OCI-M1 (cell line): ENCODE measurements at places on chromosomes 1 and 21.

GRCh38 chr1:52629667-52630066 is 3.3 kb upstream of the SHISAL2A start:
- DNase-seq: no peak

- DNase-seq: peak; percentile 37
Observed at GRCh38 chr1:12244078-12244477, 14.2 kb downstream of the VPS13D start.

DNA sequence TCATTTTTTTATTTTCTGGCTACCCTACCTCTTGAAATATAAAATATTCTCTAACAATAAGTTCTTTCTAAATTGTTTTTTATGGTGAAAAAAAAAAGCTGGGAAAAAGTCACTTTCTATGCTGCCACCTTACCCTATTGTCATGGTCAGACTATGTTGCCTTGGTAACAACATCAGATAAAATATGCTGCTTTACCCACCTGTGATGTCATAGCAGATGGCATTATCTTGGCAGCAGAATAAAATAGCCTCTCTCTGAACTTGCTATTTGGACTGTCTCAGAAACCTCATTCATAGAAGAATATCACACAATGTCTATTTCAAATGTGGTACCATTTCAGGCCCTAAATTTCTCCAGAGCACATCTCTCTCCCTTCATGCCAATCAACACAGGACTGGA is 69.6 kb upstream of the SGIP1 start:
- no peak for DNase-seq

GRCh38 chr1:163361123-163361934 is 39.6 kb downstream of the NUF2 start:
- DNase-seq: peak; percentile 62

- DNase-seq: peak; percentile 71
Observed at GRCh38 chr21:37866027-37866426, 50.2 kb downstream of the KCNJ6 start.

DNA sequence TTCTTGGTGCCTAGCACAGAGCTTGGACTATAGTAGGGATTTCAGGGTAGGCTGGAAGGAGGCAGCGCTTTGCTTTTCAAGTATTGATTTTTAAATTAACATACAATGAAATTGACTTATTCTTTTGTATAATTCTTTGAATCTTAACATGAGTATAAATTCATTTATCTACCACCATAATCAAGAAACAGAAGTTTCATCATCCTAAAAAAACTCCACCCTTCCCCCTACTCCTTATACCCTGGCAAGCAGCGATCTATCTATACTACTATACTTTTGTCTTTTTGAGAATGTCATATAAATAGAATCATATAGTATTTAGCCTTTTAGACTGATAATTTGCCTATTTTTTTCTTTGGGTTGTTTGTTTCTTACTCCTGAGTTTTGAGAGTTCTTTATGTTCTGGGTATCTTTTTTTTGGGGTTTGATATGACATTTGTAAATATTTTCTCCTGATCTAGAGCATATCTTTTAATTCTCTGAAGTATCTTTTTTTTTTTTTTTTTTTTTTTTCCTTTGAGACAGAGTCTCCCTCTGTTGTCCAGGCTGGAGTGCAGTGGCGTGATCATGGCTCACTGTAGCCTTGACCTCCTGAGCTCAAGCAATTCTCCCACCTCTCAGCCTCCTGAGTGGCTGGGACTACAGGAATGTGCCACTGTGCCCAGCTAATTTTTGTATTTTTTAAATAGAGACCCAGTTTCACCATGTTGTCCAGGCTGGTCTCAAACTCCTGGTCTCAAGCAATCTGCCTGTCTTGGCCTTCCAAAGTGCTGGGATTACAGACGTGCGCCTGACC is 6.4 kb downstream of the RPS6KC1 start:
- peak; percentile 80 for DNase-seq

DNA sequence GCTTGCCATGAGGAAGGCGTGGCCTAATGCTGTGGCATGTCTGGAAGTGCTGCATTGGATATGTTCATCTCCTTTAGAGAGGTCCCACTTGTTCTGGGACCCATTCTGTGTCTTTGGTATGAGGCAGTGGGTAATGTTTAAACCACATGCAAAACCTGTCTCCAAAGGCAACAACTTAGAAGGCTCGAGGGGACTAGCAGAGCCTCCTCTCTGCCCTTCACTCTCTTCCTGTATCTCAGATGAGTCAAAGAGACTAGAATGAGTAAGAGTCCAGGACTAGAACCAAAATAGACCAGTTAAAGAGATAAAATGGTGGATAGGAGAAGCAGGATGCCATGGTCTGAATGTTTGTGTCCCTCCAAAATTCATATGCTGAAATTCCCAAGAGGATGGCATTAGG is 220.8 kb upstream of the KIAA0040 start:
- no peak for DNase-seq

- DNase-seq: no peak
Observed at GRCh38 chr1:98662356-98662670, 792 bp downstream of the SNX7 start.

DNA sequence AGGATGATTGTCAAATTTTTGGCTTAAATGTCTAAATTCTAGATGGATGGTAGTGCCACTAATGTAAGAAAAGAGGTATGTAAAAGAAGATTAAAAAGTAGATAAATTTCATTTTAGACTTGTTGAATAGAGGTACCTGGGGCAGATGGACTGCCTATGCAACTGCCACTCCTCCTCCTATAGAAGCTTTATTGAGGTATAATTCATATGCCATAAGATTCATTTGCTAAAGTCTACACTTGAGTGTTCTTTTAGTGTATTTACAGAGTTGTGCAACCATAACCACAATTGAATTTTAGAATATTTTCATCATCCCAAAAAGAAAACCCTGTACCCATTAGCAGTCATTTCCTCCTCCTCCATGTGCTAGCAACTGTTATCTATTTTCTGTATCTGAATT is 70.6 kb downstream of the FNBP1L start:
- peak; percentile 22 for DNase-seq

DNA sequence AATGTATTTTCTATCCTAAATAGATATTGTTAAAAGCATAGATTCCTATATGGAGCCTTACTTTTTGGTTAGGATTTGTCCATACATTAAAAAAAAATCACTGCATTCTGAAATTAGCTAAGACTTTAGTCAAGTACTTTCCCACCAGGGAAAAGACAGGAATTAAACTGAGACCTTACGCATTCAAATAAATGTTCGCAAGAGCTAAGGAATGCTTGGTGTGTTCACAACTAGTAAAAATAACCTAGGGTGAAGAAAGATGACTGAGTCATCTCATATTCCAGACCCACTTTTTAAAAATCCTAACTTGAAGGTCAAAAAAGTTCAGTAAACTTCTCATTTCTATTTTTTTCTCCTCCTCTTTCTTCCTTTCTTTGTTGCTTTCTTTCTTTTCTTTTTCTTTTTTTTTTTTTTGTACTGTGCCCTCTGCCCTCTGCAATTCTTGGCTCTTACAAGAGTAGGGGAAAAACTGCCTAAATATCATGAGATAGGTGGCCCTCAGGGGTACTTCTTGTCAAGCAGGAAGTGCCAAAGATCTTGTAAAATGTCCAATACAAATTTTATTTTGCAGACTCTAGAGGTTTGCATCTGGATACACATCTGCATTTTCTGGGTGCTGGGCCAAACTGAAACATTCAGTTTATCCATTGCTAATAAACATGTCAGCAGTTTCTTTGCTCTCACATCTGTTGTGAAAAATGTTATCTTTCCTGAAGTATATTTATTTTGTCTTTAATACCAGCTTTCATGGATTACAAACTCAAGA is 121.4 kb upstream of the GORAB start:
- DNase-seq: no peak

- DNase-seq: no peak
Observed at GRCh38 chr1:204658295-204658694, 27.2 kb downstream of the LRRN2 start.

- no peak for DNase-seq
Observed at GRCh38 chr1:53686091-53686964, 52.6 kb downstream of the GLIS1 start.

DNA sequence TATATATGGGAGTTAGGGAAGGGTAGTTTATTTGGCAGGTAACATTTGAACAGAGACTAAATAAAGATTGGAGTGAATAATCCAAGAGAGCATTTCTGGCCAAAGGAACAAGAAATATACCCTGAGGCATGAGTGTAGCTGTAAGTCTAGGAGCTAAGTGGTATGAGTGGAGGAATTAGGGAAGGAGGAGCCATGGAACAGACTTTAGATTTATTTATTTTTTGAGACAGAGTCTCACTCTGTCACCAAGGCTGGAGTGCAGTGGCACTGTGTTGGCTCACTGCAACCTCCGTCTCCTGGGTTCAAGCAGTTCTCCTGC is 18.4 kb downstream of the CAPZA1 start:
- no peak for DNase-seq

- peak; percentile 14 for DNase-seq
Observed at GRCh38 chr1:20792196-20792595, 5.1 kb upstream of the HP1BP3 start.

DNA sequence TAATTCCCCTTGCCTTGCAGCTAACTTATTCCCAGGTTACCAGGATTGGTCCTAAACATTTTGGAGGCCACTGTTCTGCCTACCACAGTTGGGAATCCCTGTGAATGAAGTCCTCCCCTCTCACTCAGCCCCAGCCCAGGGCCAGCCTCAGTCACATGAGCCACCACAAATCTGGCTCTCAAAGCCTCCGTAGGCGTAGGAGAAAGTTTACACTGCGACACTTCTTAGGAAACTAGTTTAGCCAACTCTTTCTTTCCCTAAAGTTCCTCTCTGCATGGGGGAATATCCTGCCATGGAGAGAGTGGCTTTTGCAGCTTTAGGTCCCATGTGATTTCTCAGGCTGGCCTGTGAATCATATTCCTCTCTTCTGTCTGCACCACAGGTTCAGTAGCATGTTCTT is 45.7 kb upstream of the ETV3 start:
- no peak for DNase-seq

DNA sequence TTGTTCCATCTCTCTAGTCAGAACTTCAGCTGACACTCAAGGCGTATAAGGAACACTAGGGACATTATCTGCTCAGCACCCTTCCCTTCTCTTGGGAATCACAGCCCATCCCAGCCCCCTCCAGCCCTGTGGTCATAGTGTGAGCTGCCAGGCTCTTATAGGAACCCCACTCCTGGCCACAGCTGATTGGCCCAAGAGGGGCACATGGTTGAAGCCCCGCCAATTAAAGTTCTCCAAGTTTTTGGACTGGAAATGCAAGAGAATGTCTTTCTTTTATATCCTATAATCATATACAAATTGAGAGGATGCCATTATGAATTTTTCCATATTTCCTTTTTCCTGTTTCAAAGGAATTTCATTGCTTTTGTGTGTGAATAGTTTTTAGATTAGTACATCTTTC is 40.7 kb downstream of the FOXO6 start:
- no peak for DNase-seq

- DNase-seq: no peak
Observed at GRCh38 chr1:11307852-11308251, 34.9 kb downstream of the UBIAD1 start.

- DNase-seq: no peak
Observed at GRCh38 chr1:158371188-158371953, 17.7 kb downstream of the CD1E start.

DNA sequence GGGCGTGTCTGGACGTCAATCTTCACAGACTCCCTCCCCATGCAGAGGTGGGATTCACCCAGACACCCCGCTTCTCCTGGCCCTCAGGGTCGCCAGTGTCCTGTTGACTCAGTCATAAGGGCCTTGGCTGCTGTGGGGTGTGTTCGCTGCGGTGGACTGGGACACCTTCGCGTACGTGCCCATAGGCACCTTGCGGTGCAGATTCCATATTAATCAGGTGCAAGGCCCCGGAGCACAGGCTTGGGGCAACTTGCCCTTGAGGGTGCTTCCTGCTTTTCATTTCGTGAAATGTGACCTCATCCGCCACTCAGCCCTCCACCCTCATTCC is 398 bp upstream of the SLC30A10 start:
- no peak for DNase-seq

GRCh38 chr1:165869343-165869742 is 41.9 kb downstream of the UCK2 start:
- DNase-seq: no peak
